Activated T-helper 1 cell treated with anti-CD3 and anti-CD28 coated beads, Interleukin-12 subunit alpha, Interleukin-12 subunit beta, Interleukin-2, Interleukin-4 antibody, amounts not matched to agents 30 ng/mL and 10 ng/mL and 1 ng/mL, durations not matched to agents 14 hours and 24 hours and 36 hours (primary cell): ENCODE measurements at places on chromosomes 5 and 9. TPM values are rescaled to one million over a fixed set of nuclear protein-coding genes. Genes with fewer than 3 reads are reported as not detected.

Gene GTF3C5
- total RNA-seq: 87.8 and 89.0 TPM in 2 replicates

Gene ZNF354C
- 3.5 and 4.1 TPM in 2 replicates for total RNA-seq

Gene CCDC187
- total RNA-seq: not detected in 2 replicates

Gene ACER2
- 1.3 and 1.4 TPM in 2 replicates for total RNA-seq

Gene MARVELD2
- total RNA-seq: 0.23 and 0.32 TPM in 2 replicates

Gene SNX18
- total RNA-seq: 25.4 and 27.9 TPM in 2 replicates

Gene ARRDC1
- total RNA-seq: 65.7 and 70.3 TPM in 2 replicates

Gene ISL1
- not detected in 2 replicates for total RNA-seq

Gene FOXB2
- not detected in 2 replicates for total RNA-seq

Gene NEURL1B
- total RNA-seq: 0.05 and 0.12 TPM in 2 replicates

Gene RAI14
- total RNA-seq: 1.2 and 1.5 TPM in 2 replicates

Gene MYORG
- 1.0 and 1.9 TPM in 2 replicates for total RNA-seq

Gene TMEM203
- 40.5 and 41.5 TPM in 2 replicates for total RNA-seq

Gene STK32A
- not detected in 2 replicates for total RNA-seq

Gene PCSK5
- 3.3 and 3.7 TPM in 2 replicates for total RNA-seq

Gene SMIM15
- total RNA-seq: 84.0 and 86.7 TPM in 2 replicates

Gene PCDHA9
- total RNA-seq: not detected in 2 replicates

Gene TOR4A
- total RNA-seq: 11.6 and 11.7 TPM in 2 replicates

Gene WDR38
- not detected in 2 replicates for total RNA-seq

Gene SH3PXD2B
- total RNA-seq: 0.26 and 0.32 TPM in 2 replicates

Gene BTNL3
- total RNA-seq: not detected in 2 replicates

Gene HTR1A
- total RNA-seq: not detected in 2 replicates

Gene TMEM252
- not detected in 2 replicates for total RNA-seq

Gene SPATA31A1
- total RNA-seq: not detected in 2 replicates

Gene FRRS1L
- total RNA-seq: not detected in 2 replicates

Gene C5orf58
- total RNA-seq: not detected in 2 replicates

Gene OR1J2
- total RNA-seq: not detected in 2 replicates

Gene OBP2B
- total RNA-seq: not detected in 2 replicates

Gene SLC27A6
- total RNA-seq: not detected in 2 replicates
